ENCODE measurements at places on chromosomes 4 and X. TPM values are rescaled to one million over a fixed set of nuclear protein-coding genes. Genes with fewer than 3 reads are reported as not detected.

The ZAR1 gene
- total RNA-seq = not detected

The TEX13B gene
- not detected for total RNA-seq

The KDR gene
- total RNA-seq = 446 TPM

The RPA4 gene
- total RNA-seq = 4.4 TPM

The LDB2 gene
- total RNA-seq = 117 TPM

The DUX4 gene
- not detected for total RNA-seq

The MMRN1 gene
- total RNA-seq = 1,074 TPM

The MPP1 gene
- 23.0 TPM for total RNA-seq

The NR3C2 gene
- total RNA-seq = 20.1 TPM

The C4orf36 gene
- 0.50 TPM for total RNA-seq

The EDNRA gene
- total RNA-seq = not detected

The ATP5ME gene
- 82.3 TPM for total RNA-seq

The MAGEB5 gene
- not detected for total RNA-seq

The SHOX gene
- total RNA-seq = not detected

The ARSD gene
- total RNA-seq = 19.5 TPM

The TIMP1 gene
- total RNA-seq = 53.6 TPM

The FHDC1 gene
- total RNA-seq = 0.13 TPM

The ZDHHC15 gene
- 0.14 TPM for total RNA-seq

The CTAG2 gene
- not detected for total RNA-seq

The PPM1K gene
- total RNA-seq = 10.1 TPM

The PHOX2B gene
- not detected for total RNA-seq

The RBMX2 gene
- total RNA-seq = 26.6 TPM

The HSFX4 gene
- not detected for total RNA-seq

The CDX4 gene
- total RNA-seq = not detected

The GLRA2 gene
- not detected for total RNA-seq

The NUDT6 gene
- total RNA-seq = 6.6 TPM

The ARX gene
- total RNA-seq = not detected

The SAGE1 gene
- total RNA-seq = not detected

The HPRT1 gene
- 32.8 TPM for total RNA-seq

The SOD3 gene
- total RNA-seq = not detected

The CFAP299 gene
- not detected for total RNA-seq

The LCORL gene
- 17.7 TPM for total RNA-seq

The ETDA gene
- not detected for total RNA-seq

The SPANXA1 gene
- not detected for total RNA-seq

The MAGEA2B gene
- total RNA-seq = not detected

The FBXO8 gene
- 18.6 TPM for total RNA-seq

The GPRIN3 gene
- 2.7 TPM for total RNA-seq

The PLS3 gene
- total RNA-seq = 730 TPM

The EVC2 gene
- total RNA-seq = 11.5 TPM

The HSD17B13 gene
- total RNA-seq = 0.13 TPM

The TMPRSS11B gene
- not detected for total RNA-seq

The TASL gene
- total RNA-seq = not detected

The HELT gene
- not detected for total RNA-seq

The IL1RAPL1 gene
- 0.29 TPM for total RNA-seq

The SHISA3 gene
- total RNA-seq = 24.2 TPM

All from thoracic aorta endothelial cell (primary cell).